ENCODE measurements at places on chromosomes 1 and 21. TPM values are rescaled to one million over a fixed set of nuclear protein-coding genes. Genes with fewer than 3 reads are reported as not detected.

GRCh38 chr1:185719021-185719420, 15.2 kb upstream of the HMCN1 start:
- no peak for DNase-seq

DNA sequence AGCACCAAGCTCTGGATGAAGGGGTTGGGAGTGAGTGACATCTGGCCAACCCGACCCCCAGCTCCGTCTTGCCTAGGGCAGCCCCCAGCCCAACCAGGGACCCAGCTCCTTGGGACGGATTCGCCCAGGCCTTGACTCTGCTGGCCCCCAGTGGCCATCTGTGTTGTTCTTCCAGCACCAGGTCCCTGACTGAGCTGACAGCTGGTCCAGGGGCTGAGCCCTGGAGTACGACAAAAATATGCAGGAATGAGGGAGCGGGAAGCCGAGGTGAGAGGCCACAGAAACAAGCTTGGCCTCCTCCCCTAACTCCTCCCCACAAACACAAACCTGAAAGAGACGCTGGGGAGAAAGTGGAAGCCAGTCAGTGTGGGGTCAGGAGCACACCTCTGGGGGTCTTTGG, 55.0 kb upstream of the PAX7 start:
- peak; percentile 65 for DNase-seq

GRCh38 chr1:88275259-88275862, 408.7 kb upstream of the PKN2 start:
- no peak for DNase-seq

The NPL gene
- 4.8 TPM for total RNA-seq

GRCh38 chr1:43932786-43933385, 715 bp upstream of the ARTN start:
- DNase-seq, result no peak

- DNase-seq, result no peak
Observed at GRCh38 chr1:50264590-50264989, 155.9 kb downstream of the ELAVL4 start.

- no peak for DNase-seq
Observed at GRCh38 chr1:153293480-153293775, 19.3 kb downstream of the PGLYRP3 start.

The OR6K3 gene
- not detected for total RNA-seq

DNA sequence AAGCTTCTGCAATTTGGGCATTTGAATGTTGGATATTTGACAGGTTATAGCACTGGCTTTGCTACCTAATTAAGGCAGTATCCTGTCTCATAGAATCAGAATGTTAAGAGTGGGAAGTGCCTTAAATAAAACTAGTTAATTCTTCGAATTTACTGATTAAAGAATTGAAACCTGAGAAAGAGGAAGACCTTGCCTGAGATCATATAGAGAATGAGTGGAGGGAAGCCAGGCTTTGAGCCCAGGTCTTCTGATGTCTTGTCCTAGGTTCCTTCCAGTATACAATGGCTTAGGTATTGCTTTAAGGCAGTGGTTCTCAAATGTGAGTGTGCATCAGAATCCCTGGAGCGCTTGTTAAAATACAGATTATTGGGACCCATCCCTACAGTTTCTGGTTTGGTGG, 20.9 kb upstream of the SH3BGRL3 start:
- DNase-seq, result no peak

- DNase-seq, result no peak
Observed at GRCh38 chr1:169610108-169610507, 19.8 kb downstream of the SELP start.

GRCh38 chr1:217273866-217274265, 357.0 kb downstream of the GPATCH2 start:
- DNase-seq, result no peak

DNA sequence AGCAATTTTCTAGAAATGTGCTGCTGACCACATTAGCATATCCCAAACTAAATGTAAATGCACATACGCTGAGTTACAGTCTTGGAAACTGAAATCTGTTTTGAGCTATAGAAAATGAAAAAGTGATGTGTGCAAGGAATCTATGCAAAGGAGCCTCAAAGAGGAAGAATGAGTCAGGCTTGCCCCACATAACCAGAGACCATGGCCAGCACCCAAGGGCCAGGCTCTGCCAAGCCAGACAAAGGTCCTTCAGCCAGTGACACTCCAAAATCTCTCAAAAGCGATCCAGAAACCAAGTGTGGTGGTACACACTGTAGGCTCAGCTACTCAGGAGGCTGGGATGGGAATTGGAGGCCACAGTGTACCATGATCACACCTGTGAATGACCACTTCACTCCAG, 195.2 kb downstream of the TOMM20 start:
- DNase-seq, result peak; percentile 83

The DPH5 gene
- 13.4 TPM for total RNA-seq

All from right atrium auricular region (tissue), 2 donors.